ENCODE measurements at places on chromosomes 2 and 18. TPM values are rescaled to one million over a fixed set of nuclear protein-coding genes. Genes with fewer than 3 reads are reported as not detected.

The B3GNT7 gene
- 7.4 TPM for total RNA-seq

The CKAP2L gene
- total RNA-seq: 77.3 TPM

The SLC5A7 gene
- not detected for total RNA-seq

The ANXA4 gene
- total RNA-seq: 3.5 TPM

The RNF144A gene
- total RNA-seq: 1.1 TPM

The SLC19A3 gene
- total RNA-seq: not detected

The COL4A4 gene
- total RNA-seq: 7.0 TPM

The UBE2F gene
- 27.1 TPM for total RNA-seq

The GPAT2 gene
- not detected for total RNA-seq

The HOXD10 gene
- total RNA-seq: not detected

The MGAT4A gene
- total RNA-seq: 15.4 TPM

The PLA2R1 gene
- total RNA-seq: not detected

The NEDD4L gene
- total RNA-seq: 3.6 TPM

The CFAP221 gene
- not detected for total RNA-seq

The SMCHD1 gene
- total RNA-seq: 136 TPM

The DSG1 gene
- total RNA-seq: not detected

The EN1 gene
- total RNA-seq: not detected

The TWIST2 gene
- total RNA-seq: not detected

The STPG4 gene
- 0.72 TPM for total RNA-seq

The ERFE gene
- 10.2 TPM for total RNA-seq

Data from OCI-LY7 (cell line).